Tracheal epithelial cell (primary cell): ENCODE measurements at places on chromosomes 1 and 21. TPM values are rescaled to one million over a fixed set of nuclear protein-coding genes. Genes with fewer than 3 reads are reported as not detected.

Gene FLG2
- not detected in 2 replicates for total RNA-seq

Gene DAB1
- total RNA-seq = not detected in 2 replicates

Gene C4BPB
- total RNA-seq = not detected in 2 replicates

Gene NTNG1
- 3.6 and 6.3 TPM in 2 replicates for total RNA-seq

Gene PLA2G4A
- 7.5 and 9.2 TPM in 2 replicates for total RNA-seq

Gene INAVA
- 38.4 and 55.7 TPM in 2 replicates for total RNA-seq

Gene EFCAB7
- total RNA-seq = 2.9 and 5.8 TPM in 2 replicates

Gene ADORA3
- not detected in 2 replicates for total RNA-seq

Gene BRINP2
- total RNA-seq = not detected in 2 replicates

Gene ORC1
- total RNA-seq = 0.64 and 0.96 TPM in 2 replicates

Gene DPT
- total RNA-seq = not detected in 2 replicates

Gene IRF6
- 231 and 613 TPM in 2 replicates for total RNA-seq

Gene TINAGL1
- 179 and 186 TPM in 2 replicates for total RNA-seq

Gene KRTAP15-1
- not detected in 2 replicates for total RNA-seq
